ENCODE measurements at places on chromosomes 2 and 18. TPM values are rescaled to one million over a fixed set of nuclear protein-coding genes. Genes with fewer than 3 reads are reported as not detected.

GRCh38 chr2:3914241-3914640 is 210.9 kb downstream of the DCDC2C start:
- no peak overlapping the region for H3K4me3 ChIP-seq
- H3K4me1 ChIP-seq: no peaks in the 10 kb centered on the region
- H3K36me3 ChIP-seq: no peaks in the 10 kb centered on the region
- no peak for DNase-seq
- no peaks in the 10 kb centered on the region for H3K27me3 ChIP-seq

- no peaks in the 10 kb centered on the region for H3K36me3 ChIP-seq
- no peak for DNase-seq
- H3K27ac ChIP-seq: no peak overlapping the region
- no peaks in the 10 kb centered on the region for H3K27me3 ChIP-seq
Observed at GRCh38 chr2:108907822-108908712, 81.0 kb downstream of the EDAR start.

DNA sequence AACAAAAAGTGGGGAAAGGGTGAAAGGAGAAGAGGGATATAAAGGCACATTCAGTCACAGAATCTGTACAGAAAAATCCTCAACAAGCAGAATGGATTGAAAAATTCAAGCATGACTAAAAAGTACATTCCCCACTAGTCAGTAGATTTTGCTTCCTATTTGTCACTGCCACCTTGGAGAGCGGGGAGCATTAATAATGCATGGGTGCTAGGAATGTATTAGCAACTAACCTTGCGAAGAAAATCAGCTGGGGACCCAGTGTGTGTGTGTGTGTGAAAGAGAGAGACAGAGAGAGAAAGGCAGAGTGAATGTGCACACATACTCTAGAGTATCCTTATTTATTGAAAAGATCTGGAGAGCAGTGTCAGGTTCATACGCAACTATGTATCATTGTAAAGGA is 968.7 kb upstream of the ZEB2 start:
- H3K36me3 ChIP-seq: no peaks in the 10 kb centered on the region
- no peak overlapping the region for H3K4me3 ChIP-seq

DNA sequence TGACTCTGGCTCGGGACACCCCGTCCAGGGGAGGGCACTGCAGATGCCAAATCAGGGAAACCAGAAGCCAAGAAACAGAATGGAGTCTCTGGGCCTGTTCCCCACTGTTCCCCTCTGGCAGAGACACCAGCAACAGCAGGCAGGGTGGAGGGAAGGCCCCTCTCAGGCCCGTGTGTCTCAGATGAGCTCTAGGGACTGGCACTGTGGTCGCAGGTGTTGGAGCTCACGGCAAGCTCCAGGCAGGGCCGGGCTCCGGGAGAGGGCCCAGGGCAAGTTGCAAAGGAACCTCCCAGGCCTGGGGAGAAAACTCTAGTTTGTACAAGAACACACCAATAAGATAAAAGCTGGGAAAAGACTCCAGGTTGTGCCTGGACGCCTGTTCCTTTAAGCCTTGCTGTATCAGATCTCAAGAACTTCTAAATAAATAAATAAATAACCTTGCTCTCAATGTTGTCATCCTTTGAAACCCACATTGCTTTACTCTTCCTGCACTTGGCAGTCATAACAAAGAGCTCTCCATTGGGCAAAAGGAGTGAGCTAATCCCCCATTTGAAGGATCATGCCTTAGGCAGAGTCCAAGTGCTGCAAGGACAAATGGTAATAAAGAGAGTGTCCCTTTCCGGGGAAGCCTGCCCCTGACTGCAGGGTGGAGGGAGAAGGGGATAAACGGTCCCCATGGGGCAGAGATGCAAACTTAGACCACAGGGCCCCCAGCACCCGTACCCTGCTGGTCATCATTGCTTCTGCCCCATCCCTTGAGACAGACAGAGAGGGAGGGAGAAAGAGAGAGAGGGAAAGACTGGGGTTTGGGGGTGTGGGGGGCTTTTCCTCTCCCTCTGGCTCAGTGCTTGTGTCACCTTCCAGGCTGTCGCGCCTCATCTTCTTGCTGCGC is 33.3 kb downstream of the CNGA3 start:
- H3K36me3 ChIP-seq: no peaks in the 10 kb centered on the region
- no peaks in the 10 kb centered on the region for H3K4me1 ChIP-seq
- DNase-seq: no peak
- no peak overlapping the region for H3K4me3 ChIP-seq

TUBA3E gene
- total RNA-seq: not detected

RTP5 gene
- not detected for total RNA-seq

- H3K4me3 ChIP-seq: no peak overlapping the region
- H3K27ac ChIP-seq: no peak overlapping the region
- no peaks in the 10 kb centered on the region for H3K27me3 ChIP-seq
- no peaks in the 10 kb centered on the region for H3K36me3 ChIP-seq
- H3K4me1 ChIP-seq: no peaks in the 10 kb centered on the region
Observed at GRCh38 chr2:61988462-61989366, 83.2 kb downstream of the COMMD1 start.

- H3K27ac ChIP-seq: no peak overlapping the region
- H3K27me3 ChIP-seq: no peaks in the 10 kb centered on the region
- H3K4me1 ChIP-seq: no peaks in the 10 kb centered on the region
- no peaks in the 10 kb centered on the region for H3K36me3 ChIP-seq
- no peak for DNase-seq
Observed at GRCh38 chr18:55488473-55488872, 99.5 kb downstream of the TCF4 start.

CCDC150 gene
- 3.8 TPM for total RNA-seq

GRCh38 chr2:38464971-38465788 is 88.1 kb upstream of the ATL2 start:
- H3K4me1 ChIP-seq: no peaks in the 10 kb centered on the region

GRCh38 chr2:222296911-222297599 is 1.7 kb downstream of the PAX3 start:
- H3K4me1 ChIP-seq: peaks cover 9% of the 10 kb centered on the region
- peaks cover 96% of the 10 kb centered on the region for H3K27me3 ChIP-seq
- H3K36me3 ChIP-seq: no peaks in the 10 kb centered on the region
- DNase-seq: no peak
- no peak overlapping the region for H3K27ac ChIP-seq
- no peak overlapping the region for H3K4me3 ChIP-seq

DLX1 gene
- total RNA-seq: 0.19 TPM

- H3K36me3 ChIP-seq: no peaks in the 10 kb centered on the region
- no peak overlapping the region for H3K27ac ChIP-seq
- H3K4me1 ChIP-seq: no peaks in the 10 kb centered on the region
- DNase-seq: no peak
Observed at GRCh38 chr2:220077488-220077887, 450.1 kb downstream of the SLC4A3 start.

DNA sequence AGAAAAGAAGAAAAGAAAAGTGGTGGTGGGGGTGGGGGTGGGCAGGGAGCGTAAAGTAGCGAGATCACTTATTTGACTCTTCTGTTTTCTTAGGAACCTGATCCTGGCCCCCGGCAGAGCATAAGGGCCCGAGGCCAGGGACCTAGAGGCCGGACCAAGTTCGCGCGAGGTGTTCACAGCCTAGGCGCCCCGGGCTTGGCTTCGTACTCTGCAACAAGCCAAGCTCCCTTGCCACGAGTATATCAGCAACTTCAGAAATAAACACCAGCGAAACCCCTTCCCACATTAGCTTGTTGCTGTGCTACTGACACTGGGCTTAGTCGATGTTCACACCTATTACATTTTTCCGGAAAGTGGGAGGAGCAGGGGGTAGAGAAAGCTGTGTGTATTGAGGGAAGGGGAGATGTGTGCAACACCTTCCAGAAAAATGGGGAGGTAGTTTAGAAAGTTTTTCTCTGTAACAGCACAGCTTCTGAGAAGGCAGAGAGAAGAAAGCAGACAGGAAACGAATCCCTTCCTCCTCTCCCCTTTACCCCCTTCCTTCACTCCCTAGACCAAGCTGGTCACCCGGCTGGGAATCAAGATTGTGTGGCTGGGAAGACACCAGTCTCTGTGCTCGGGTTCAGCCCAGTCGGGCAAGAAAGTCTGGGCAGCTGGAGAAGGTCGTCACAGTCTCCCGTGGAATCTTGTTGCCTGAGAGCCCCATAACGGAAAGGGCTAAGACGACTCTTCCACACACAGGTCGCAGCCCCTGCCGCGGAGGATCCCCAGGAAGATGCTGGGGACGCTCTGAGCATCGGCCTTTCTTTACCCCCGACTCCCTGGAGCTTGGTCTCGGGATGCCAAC is 12.0 kb upstream of the SATB2 start:
- DNase-seq: peak; percentile 44
- H3K4me1 ChIP-seq: no peaks in the 10 kb centered on the region
- H3K27ac ChIP-seq: peak overlapping the region; percentile 84
- H3K4me3 ChIP-seq: peak overlapping the region; percentile 43

ACADL gene
- not detected for total RNA-seq

DNA sequence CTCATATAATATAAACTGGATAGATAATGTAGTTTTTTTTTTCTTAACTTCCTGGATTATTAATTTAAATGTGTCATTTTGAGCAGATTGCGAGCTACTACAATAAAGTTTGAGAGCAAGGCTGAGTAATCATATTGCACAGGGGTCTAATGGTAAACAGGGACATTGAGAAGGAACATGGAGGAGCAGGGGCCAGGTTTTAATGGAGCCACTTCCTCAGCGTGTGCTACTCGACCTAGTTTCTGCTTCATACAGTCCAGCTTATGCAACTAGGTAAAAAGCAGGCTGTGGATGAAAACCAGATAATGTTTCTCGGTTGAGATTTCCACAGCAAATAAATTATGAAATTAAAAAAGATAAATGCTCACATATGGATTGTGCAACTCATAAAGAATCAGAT is 1915.7 kb upstream of the CELF4 start:
- no peaks in the 10 kb centered on the region for H3K27me3 ChIP-seq
- DNase-seq: no peak
- no peak overlapping the region for H3K27ac ChIP-seq

DNA sequence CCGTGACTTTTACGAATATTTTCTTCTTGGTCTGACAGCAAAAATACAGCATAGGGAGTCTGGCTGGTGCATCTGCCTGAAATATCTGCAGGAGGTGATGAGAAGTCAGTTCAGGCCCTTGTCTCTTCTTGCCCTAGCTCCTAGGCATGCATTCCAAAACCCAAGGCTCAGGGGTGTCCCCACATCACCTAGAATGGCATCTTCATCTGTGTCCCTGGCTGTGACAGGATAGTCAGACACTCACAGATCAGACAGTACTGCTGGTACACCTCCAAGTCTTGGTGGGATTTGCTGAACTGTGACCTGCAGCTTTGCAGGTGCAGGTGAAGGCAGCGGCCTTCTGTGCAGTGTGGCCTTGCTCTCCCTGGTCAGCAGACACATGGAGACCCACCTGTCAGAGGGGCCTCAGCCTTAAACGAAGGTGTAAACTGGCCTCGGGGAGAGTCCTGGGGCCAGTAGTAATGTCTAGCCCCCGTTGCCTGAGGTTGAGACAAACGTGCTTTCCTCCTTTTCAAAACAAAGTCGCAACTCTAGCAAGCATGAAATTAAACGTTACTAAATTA is 42.8 kb downstream of the MBP start:
- H3K27me3 ChIP-seq: no peaks in the 10 kb centered on the region
- H3K4me3 ChIP-seq: no peak overlapping the region
- no peaks in the 10 kb centered on the region for H3K36me3 ChIP-seq
- no peak overlapping the region for H3K27ac ChIP-seq
- H3K4me1 ChIP-seq: peaks cover 10% of the 10 kb centered on the region

- no peaks in the 10 kb centered on the region for H3K27me3 ChIP-seq
- no peaks in the 10 kb centered on the region for H3K4me1 ChIP-seq
- H3K36me3 ChIP-seq: no peaks in the 10 kb centered on the region
- DNase-seq: no peak
- H3K4me3 ChIP-seq: no peak overlapping the region
Observed at GRCh38 chr18:48892146-48892855, 58.5 kb downstream of the SMAD7 start.

DNA sequence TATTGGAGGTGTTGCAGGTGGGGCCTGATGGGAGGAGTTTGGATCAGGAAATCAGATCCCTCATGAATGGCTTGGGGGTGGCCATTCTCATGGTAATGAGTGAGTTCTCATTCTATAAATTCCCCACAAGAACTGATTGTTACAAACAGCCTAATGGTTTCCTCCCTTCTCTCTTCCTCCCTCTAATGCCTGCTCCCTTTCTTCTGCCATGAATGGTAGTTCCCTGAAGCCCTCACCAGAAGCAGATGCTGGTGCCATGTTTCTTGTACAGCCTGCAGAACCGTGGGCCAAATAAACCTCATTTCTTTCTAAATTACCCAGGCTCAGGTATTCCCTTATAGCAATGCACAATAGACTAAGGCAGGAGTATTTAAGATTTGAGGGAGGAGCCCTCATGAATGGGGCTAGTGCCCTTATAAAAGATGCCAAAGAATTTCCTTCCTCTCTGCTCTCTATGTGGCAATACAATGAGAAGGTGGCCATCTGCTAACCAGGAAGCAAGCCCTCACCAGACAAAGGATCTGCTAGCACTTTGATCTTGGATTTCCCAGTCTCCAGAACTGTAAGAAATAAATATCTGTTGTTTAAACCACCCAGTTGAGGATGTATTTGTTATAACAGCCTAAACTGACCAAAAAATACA is 251.8 kb downstream of the ZEB2 start:
- no peaks in the 10 kb centered on the region for H3K4me1 ChIP-seq
- no peaks in the 10 kb centered on the region for H3K36me3 ChIP-seq
- no peak for DNase-seq
- no peaks in the 10 kb centered on the region for H3K27me3 ChIP-seq

DNA sequence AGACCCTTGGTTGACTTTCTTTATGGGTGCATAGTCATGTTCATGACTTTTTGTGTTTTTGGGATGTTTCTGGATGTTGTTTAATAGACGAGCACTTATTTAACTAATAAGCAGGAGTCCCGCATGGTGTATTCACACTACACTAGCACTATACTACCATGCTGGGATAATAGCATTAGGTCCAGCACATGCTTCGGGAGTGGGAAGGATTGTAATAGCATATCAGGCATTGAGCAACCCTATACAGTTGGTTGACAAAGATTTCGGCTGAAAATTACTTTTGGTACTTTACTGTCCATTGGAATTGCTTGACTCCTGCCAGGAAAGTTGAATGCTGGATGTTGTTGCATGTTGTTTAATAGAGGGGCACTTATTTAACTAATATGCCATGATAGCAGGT is 2.8 kb downstream of the SH3RF3 start:
- H3K4me3 ChIP-seq: no peak overlapping the region
- DNase-seq: no peak
- no peak overlapping the region for H3K27ac ChIP-seq
- H3K27me3 ChIP-seq: peaks cover 25% of the 10 kb centered on the region
- H3K36me3 ChIP-seq: no peaks in the 10 kb centered on the region

Measured in colonic mucosa (tissue), 4 donors.